ACHN (cell line): ENCODE measurements at places on chromosomes 1 and 21.

DNA sequence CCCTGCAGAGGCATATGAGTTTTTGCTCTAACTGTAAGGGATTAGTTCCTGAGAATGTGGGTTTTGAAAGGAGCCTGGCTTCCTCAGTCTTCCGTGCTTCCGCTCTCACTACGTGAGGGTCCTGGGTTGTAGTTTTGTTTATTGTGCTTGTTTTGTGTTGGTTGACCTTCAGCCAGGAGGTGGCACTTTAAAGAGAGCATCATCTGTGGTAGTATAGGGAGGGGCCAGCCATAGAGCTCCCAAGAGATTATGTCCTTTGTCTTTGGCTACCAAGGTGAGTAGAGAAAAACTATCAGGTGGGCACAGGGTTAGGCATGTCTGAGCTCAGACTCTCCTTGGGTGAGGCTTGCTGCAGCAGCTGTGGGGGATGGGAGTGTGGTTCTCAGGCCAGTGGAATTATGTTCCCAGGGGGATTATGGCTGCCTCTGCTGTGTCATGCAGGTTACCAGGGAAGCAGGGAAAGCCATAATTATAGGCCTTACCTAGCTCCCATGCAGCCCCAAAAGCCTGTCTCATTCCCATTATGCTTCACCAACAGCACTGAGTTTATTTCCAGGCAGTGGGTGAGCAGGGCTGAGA lies 23.5 kb downstream of the CYP4B1 start:
- DNase-seq: no peak

DNA sequence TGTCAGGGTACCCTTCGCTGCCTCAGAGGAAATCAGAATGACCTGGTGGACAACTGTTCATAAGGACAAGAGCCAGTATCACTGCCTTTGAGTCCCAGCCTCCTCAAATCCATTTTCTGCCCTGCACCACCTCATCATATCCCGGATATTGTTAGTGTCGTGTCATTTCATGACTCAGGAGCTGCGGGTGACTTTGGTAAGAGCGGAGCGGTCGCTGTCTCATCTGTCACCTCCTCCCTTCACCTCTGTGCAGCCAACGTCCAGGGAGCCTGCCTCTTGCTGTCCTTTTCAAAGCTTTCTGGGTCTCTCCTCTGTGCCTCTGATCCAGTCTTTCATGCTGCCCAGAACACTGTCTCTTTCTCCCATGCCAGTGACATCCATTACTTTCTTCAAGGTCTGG lies 7.0 kb upstream of the C1orf198 start:
- no peak for DNase-seq

DNA sequence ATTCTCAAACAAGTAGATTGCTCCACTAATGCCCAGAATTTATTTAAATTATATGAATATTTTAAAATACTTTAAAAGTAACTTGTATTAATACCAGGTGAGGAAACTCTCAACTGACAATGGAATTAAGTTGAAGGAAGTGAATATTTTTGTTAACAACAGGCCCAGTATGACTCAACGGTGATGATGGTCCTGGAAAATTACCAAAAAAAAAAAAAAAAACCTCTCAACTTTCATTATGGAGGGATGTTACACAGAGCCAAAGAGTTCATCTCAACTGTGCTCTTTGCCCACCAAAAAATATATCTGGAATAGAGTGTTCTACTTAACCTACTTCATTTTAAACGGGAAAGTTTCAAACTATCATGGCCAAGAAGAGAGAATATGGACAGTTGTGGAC lies 28.3 kb downstream of the CFH start:
- DNase-seq: no peak

GRCh38 chr1:91754816-91755580 lies 131.0 kb downstream of the TGFBR3 start:
- DNase-seq: no peak

- DNase-seq: peak; percentile 45
Observed at GRCh38 chr1:227934476-227935313, 13.0 kb downstream of the WNT9A start.

DNA sequence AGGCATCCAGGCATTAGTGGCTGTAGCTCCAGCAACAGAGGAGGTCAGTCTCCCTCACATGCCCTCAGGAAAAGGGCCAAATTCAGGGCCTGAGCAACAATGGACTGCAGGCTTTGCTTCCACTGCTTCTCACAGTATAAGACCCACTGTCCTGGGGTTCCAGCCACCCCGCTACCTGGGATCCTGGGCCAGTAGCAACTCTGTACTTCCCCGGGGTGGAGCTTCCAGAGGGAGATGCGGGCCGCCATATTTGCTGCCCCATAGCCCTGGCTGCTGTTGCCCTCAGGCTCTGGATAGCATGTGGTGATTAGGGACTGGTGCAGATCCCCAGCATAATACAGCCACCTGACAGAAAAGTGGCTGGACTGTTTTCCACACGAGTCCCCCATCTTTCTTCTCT lies 201.1 kb upstream of the POGK start:
- DNase-seq: no peak

GRCh38 chr1:206784471-206784903 lies 12.2 kb upstream of the IL10 start:
- DNase-seq: no peak

DNA sequence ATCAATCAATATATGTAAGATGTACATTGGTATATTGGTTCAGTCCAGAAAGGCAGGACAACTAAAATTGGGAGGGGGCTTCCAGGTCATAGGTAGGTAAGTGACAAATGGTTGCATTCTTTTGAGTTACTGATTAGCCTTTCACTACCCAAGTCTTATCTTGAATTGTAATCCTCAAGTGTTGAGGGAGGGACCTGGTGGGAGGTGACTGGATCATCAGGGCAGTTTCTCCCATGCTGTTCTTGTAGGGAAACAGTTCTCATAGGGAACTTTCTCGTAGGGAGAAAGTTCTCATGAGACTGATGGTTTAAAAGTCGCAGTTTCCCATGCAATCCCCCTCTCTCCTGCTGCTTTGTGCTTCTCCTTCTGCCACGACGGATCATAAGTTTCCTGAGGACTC lies 809.2 kb downstream of the KCNT2 start:
- no peak for DNase-seq

- DNase-seq: peak; percentile 9
Observed at GRCh38 chr1:10724052-10724494, 72.4 kb downstream of the CASZ1 start.

DNA sequence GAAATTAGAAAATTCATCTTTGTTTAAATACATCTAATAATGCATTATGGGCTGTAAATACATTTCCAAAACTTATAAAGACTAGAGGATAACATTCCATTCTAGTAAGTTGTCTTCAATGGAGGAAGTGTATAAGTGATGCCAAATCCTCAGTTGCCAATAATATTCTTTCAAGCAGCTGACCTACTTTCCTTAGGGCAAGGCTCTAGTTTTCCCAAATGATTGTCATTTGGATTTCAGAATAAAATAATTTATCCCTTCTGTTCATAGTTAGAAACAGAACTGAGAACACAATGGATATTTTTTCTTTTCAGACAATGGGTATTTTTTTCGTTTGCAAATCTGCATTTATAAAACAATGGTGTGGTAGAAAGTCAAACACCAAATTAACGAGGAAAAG lies 354.9 kb upstream of the ADAMTS5 start:
- DNase-seq: no peak

- DNase-seq: no peak
Observed at GRCh38 chr1:66334318-66334717, 199.6 kb upstream of the SGIP1 start.

- no peak for DNase-seq
Observed at GRCh38 chr1:13450204-13450603, 40.0 kb downstream of the PRAMEF20 start.

DNA sequence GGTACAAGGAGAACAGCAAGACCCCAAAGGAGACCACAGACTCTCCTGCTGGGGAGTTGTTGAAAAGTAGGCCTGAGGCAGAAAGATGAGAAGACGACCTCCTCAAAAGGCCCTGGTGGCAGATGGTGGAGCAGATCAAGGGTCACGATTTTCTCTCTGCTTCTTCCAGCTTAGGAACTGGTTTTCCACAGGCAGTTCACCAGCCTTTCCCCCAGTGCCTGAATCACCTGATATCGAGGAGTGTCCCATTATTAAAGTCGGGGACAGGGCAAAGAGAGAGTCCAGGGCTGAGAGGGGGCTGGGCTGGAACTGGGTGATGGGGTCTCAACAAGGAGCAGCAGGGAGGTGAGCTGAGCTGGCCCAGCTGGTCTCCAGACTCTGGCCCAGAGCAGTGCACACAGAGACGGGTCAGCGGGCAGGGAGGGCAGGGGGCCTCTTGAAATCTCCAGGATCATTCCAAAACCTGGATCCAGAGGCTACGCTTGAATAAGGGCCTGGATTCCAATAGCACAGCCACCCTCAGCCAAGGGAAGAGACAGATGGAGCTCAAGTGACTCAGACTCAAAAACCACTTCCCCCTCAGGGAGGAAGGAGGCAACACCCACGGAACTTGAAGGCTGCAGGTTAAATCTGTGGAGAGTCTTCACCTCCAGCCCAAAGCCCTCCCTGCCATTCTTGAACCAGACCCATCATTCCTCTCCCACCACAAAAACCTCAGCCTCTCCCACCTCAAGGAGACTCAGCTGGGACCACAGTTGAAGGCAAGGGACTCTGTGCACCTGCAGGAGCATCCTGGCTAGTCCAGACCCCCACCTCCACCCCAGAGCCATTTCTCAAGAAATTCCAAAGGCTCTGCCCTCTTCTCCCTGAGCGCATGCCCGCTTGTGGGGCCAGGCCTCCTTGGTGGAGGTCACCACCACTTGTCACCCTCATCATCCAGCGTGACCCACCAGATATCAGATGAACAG lies at the start of gene S100A5:
TSS of gene S100A5 (minus strand) at position 541 of the 968 bp plus-strand sequence. CDS start 743 bp downstream, outside the sequence.
- DNase-seq: peak; percentile 81

GRCh38 chr1:117511273-117511672 lies 94.6 kb upstream of the TENT5C start:
- DNase-seq: no peak

GRCh38 chr1:9689011-9689706 lies 37.6 kb downstream of the PIK3CD start:
- DNase-seq: peak; percentile 76

GRCh38 chr1:236079703-236080102 lies 14.8 kb upstream of the NID1 start:
- DNase-seq: no peak

DNA sequence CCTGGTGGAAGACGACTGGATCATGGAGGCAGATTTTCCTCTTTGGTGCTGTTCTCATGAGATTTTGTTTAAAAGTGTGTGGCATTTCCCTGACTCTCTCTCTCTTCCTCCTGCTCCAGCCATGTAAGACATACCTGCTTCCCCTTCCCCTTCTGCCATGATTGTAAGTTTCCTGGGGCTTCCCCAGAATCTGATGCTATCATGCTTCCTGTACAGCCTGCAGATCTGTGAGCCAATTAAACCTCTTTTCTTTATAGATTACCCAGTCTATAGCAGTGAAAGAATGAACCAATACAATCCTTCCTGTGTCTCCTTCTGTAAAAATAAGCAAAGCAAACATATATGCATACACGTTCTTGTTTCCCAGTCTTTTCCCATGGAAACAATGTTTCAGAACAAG lies 273.2 kb downstream of the DYRK1A start:
- DNase-seq: no peak

GRCh38 chr1:239426821-239427475 lies 40.6 kb downstream of the CHRM3 start:
- no peak for DNase-seq

DNA sequence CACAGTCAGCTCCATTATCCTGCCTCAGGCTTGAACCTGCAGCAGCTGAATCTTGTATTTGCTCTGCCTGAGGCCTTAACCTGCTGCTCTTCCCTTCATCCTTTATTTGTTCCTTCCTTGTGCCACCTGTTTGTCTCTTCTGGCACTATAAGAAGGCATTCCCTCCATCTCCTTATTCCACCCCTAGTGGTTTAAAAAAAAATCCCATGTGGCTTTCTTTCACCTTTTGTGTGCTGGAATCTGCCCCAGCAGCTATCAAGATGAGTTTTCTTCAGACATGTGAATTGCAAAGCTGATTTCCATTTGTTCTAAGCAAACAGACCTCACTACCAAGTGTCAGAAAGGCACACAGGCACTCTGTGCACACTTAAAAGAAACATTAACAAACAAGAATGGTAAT lies 294.6 kb downstream of the TTLL7 start:
- DNase-seq: no peak

- DNase-seq: no peak
Observed at GRCh38 chr1:33396188-33397124, 34.4 kb downstream of the PHC2 start.

- no peak for DNase-seq
Observed at GRCh38 chr1:21539933-21540332, 30.7 kb downstream of the ALPL start.

DNA sequence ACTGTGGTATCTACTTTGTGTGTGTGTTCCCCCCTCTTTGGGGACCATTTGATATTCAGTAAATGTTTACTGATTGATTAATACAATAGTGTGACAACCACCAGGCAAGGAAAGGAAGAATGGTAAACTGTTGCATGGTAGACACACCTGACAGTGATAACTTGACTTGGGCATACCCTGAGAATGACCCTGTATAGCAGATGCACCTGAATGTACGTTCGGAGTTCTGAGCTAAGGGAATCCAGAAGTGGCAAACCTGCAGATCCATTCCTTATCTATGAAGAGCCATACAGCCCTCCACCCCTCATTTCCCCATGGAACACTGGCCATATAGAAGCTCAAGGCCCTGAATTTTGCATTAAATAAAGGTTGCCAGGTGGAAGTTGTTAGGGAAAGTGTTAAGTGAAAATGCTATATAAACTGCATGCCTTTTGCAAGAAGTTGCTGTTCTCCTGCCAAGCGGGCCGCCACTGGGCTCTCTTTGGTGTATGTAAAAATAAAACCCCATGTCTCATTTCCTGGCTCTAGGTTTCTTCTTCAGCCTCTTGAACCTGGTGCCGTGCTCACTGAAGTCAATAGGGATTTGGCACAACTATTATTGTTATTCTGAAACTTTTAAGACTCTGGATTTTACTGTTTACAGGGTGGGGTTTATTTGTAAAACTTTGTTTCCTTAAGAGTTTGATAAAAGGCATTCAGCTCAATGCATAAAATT lies 32.6 kb upstream of the DENND1B start:
- no peak for DNase-seq

- no peak for DNase-seq
Observed at GRCh38 chr1:70033266-70033873, 172.0 kb downstream of the LRRC40 start.

- no peak for DNase-seq
Observed at GRCh38 chr1:239233626-239234025, 152.7 kb upstream of the CHRM3 start.

DNA sequence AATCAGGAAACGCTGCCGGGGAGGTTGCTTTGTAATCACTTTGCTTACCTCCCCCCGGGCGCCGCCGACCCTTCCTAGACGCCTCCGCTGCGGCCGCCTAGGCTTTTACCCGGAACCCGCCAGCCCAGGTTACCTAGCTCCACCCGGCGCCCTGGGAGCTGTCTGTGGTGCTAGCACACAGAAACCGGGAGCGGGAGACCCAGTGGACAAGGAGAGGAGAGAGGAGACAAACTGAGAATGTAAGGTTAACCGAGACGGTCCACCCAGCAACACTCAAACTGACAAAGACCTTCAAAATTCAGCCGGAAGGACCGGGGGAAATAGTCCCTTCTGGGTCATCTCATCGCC lies 9.8 kb downstream of the BARHL2 start:
- DNase-seq: peak; percentile 50

- no peak for DNase-seq
Observed at GRCh38 chr1:19305880-19306279, 6.1 kb downstream of the AKR7A2 start.

GRCh38 chr1:83910461-83910860 lies 88.5 kb downstream of the TTLL7 start:
- no peak for DNase-seq
